ENCODE measurements at places on chromosomes 3 and 15. TPM values are rescaled to one million over a fixed set of nuclear protein-coding genes. Genes with fewer than 3 reads are reported as not detected.

DNA sequence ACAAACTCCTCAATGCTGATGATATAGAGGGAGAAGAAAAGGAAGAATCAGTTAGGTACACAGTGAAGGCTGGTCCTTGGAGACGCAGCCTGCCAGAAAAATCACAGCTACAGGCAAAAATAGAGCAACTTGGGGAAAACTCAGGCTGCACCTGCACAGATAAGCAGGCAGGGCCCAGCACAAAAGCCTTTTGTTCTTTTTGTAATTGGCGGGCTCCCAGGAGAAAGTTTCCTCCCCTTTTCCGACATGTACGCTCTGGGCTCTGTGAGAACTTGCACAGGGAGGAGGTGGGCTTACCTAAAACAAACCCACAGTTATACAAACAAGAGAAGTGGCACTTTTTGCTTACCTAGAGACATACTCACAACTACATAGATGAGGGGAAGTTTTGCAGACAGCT, 813.4 kb upstream of the EPHA6 start:
- H3K27ac ChIP-seq, result no peak overlapping the region
- DNase-seq, result no peak
- no peaks in the 10 kb centered on the region for H3K27me3 ChIP-seq
- no peaks in the 10 kb centered on the region for H3K36me3 ChIP-seq

GRCh38 chr15:33074212-33074611, 120.3 kb downstream of the FMN1 start:
- no peak overlapping the region for H3K4me3 ChIP-seq
- H3K36me3 ChIP-seq, result no peaks in the 10 kb centered on the region
- no peak for DNase-seq
- no peaks in the 10 kb centered on the region for H3K4me1 ChIP-seq
- H3K27ac ChIP-seq, result no peak overlapping the region
- no peaks in the 10 kb centered on the region for H3K27me3 ChIP-seq

DNA sequence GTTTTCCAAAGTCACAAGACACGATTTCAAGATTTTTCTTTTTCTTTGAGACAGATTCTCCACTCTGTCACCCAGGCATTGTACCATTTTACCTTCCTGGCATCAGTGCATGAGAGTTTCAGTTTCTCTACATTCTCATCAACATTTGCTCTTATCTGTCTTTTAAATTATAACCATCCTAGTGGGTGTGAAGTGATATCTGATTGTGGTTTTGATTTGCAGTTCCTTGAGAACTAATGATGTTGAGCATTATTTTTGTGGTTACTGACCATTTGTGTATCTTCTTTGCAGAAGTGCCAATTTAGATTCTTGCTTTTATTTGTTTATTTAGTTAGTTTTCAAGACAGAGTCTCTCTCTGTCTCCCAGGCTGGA, 41.2 kb downstream of the ADIPOQ start:
- peaks cover 14% of the 10 kb centered on the region for H3K4me1 ChIP-seq
- no peak overlapping the region for H3K4me3 ChIP-seq
- no peaks in the 10 kb centered on the region for H3K27me3 ChIP-seq
- H3K36me3 ChIP-seq, result no peaks in the 10 kb centered on the region
- no peak overlapping the region for H3K27ac ChIP-seq
- no peak for DNase-seq

- H3K36me3 ChIP-seq, result no peaks in the 10 kb centered on the region
- no peak overlapping the region for H3K27ac ChIP-seq
- no peaks in the 10 kb centered on the region for H3K4me1 ChIP-seq
- H3K4me3 ChIP-seq, result no peak overlapping the region
- DNase-seq, result no peak
Observed at GRCh38 chr3:146093896-146094295, 67.1 kb downstream of the PLOD2 start.

CYP11A1 gene
- not detected for total RNA-seq

GPR171 gene
- 3.4 TPM for total RNA-seq

ZIC4 gene
- total RNA-seq, result not detected
